BJ (cell line): ENCODE measurements at places on chromosomes 1 and 21.

- no peak for DNase-seq
Measured at GRCh38 chr1:62978741-62979140, 194.8 kb downstream of the ATG4C start.

DNA sequence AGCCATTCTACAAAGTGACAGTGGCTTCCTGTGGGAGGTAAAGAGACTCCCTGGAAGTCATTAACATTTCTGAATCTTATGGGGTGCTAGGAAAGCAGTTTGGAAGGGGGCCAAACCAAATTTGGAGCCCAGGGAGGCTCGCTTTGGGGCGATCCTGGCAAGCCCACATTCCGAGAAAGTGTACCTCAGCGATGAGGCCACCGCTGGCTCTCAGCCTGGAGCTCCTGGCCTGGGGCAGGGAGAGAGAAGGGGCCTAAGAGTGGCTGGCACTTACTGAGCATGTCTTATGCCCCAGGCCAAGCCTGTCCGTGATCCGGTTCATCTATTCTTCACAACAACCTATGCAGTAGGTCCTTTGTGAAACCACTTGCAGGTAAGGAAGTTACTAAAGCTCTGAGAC lies 98.8 kb downstream of the CCDC185 start:
- no peak for DNase-seq

- DNase-seq = no peak
Measured at GRCh38 chr1:36320767-36321118, 2.7 kb downstream of the EVA1B start.

GRCh38 chr1:32869923-32870614 lies 643 bp downstream of the FNDC5 start:
- no peak for DNase-seq

- DNase-seq = no peak
Measured at GRCh38 chr1:156931974-156932710, 11.7 kb downstream of the LRRC71 start.

DNA sequence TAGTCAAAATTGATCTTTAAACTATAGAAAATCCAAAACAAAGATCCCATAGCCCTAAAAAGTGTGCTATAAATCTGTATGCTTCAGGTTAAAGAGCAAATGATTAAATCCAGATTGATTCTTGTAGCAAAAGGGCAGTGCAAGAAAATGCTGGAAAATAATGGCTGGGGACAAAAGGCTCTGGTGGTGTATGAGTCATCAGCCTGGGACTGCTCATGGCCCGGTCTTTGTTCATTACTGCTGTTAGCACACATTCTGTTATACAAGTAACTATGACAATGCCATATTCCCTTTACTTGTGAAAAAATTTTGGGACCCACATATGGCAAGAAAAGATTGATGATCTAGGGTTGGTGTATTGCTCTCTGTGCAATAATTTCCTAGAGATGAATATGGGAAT lies 89.1 kb downstream of the RWDD3 start:
- no peak for DNase-seq

GRCh38 chr1:57115030-57115614 lies 149.3 kb upstream of the C8B start:
- no peak for DNase-seq

DNA sequence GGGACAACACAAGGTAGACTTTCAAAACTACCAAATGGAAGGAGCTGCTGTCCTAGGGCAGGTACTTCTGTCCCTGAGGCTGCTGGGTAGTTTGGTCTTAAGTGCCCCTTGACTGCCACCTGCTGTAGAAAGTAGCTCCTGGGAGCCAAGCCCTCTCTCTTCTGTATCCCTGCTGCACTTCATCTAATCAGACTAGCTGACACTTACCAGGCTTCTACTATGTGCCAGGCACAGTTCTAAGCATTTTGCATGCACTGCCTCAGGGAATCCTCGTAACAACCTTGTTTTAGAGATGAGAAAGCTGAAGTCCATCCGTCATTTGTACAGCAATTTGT lies 15.9 kb upstream of the SRSF4 start:
- DNase-seq = no peak

DNA sequence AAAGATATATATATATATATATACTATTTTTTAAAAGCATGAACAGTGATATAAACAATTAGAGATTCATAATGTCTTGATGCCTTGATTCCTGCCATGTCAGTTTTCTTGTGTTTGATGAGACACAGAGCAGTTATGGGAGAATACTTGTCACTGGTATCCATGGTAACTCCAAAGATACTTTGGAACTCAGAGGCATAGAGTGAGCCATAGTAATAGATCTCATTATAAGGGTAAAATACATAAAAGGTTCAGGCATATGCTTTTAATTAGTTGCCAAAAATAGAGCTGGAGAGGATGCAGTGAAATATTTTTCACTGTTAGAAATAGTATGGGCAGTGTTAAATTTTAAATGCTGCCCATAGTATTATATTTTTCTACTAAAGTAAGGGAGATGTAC lies 134.1 kb downstream of the SYT14 start:
- DNase-seq = peak; percentile 32

DNA sequence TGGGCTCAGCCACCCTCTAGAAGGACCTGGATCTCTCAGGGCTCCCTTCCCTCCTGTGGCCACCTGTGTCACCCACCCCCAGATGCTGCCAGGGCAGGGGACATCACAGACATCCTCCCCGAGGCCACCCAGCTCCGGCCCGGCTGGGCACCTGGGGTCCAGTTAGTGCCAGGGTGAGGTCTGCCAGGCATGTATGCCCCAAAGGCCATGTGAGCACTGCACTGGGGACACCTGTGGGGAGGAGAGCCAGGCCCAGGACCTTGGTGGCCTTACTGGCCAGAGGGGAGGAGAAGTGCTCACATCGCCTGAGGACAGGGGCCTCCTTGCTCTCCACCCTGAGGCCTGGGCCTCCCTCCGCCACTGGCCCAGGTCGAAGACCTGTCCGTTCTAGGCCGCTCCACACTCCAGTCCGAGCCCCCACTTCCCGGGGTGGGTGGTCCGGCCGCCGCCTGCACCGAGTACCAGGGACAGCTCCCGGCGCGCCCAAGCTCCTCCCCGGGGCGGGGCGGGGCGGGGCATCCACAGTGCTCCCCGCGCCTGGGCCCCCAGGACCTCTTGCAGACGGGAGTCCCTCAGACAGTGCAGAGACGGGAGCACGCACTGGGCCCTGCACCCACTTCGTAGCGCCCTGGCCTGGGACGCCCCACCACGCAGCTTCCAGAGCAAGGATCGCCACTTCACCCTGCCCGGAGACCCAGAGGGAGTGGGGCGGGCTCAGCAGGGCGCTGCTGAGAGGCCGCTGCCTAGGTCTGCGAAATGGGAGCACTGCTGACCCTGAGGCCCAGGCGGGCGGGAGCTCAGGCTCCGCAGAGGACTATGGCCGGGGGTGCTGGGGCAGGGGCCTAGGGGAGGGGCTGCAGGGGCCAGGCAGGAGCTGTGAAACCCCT lies 34.3 kb upstream of the CCDC27 start:
- no peak for DNase-seq

DNA sequence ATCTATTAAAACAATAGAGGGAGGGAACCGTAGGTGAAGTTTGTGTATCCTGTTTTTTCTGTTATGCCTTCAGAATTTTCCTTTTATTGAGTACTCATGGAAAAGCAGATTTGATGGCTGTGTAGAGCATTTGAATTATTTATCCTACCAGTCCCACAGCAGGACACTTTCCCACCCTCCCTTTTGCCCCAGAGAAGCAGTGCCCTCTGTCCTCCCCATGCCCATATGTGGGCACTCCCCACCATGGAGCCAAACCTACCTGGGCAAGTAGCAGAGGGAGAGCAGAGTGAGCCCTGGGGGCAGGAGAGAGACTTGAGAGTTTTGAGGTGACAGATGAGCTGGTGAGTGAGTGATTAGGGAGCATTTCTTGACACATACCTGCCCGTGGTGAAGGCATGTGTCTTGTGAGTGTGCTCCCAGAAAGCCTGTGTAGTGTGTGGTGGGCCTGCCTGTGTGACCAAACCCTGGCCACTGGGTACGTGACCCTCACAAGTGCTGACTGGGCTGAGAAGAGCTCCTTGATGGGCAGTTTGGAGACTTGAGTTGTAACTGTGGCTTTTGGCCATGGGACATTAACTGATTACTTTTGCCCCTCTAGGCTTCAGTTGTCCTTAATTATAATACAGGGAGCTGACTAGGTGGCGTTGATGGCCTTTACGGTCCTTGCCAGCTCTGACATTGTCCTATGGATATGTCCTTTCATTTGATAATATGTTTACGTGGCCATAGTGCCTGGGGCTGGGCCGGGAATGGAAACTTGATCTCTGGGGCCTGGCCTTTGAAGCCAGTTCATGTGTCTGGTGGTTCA lies 3.6 kb downstream of the PSEN2 start:
- DNase-seq = no peak

DNA sequence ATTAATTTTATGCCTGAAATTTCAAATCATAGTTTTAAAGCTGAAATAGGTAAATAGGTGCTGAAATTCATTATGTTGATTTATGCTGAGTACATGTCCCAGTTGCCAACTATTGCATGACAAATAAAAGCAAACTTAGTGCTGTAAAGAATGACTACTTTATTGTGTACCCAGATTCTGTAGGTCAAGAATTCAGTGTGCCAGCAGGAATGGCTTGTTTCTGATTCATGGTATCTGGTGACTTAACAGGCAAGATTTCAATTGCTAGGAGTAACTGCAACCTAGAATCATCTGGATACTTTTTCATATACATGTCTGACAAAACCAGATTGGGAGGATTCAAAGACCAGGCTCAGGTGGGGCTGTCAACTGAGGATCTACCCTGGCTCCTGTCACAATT lies 678.4 kb upstream of the ADAMTS5 start:
- no peak for DNase-seq

DNA sequence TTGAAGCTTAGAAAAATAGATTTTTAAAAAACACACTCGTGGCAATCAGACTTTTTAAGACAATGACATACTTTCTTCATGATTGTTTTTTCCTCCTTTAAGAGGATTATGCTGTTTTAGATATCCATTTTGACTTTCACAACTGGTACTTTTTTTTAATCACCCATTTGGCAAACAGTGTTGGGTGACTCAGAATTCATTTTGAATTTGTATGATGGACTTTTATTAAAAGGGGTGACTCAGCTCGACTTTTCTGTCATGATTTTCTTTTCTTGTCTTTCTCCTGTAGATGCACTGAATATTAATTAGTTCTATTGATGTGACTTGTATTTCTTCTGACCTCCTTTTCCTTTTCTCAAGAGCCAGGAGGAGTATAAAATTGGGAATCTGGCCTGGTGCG lies 44.7 kb downstream of the FMN2 start:
- peak; percentile 43 for DNase-seq

DNA sequence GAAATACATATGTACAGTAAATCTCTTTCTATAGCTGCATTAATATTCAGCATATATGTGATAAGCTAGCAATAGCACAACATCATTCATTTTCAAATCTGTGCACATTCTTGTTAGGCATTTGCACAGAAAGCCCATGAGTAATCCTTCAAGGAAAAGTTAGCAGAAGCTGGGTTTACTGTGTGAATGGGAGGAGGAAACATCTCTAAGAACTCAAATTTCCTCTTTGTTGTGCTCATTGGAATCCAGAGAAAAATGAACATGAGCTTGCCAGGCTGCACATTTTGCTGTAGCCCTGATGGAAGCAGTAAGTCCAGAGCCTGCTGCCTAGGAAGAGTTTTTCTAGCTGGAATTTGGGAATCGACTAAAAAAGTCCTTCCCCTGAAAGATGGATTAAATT lies 214.2 kb upstream of the FOXD3 start:
- DNase-seq = no peak

- DNase-seq = no peak
Measured at GRCh38 chr21:25179116-25179515, 428.2 kb downstream of the MRPL39 start.

- DNase-seq = no peak
Measured at GRCh38 chr1:223621312-223621734, 44.2 kb downstream of the CAPN8 start.

DNA sequence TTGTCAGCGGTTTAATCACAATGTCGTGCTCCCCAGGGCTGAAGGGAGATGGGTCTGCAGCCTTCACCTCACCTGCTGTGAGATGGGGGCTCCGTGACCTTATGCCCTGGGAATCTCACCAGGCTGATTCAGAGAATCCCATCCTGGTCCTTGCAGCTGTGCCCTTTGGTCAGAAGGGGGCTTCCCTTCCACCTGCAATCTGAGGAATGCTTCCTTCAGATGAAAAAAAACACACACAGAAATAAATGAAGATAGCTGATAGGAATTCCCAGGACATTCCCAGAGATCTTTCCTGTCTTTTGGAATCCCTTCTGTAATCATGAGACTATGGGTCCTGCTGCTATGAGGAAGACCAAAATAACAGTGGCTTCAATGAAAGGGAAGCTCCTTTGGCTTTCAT lies 127.0 kb upstream of the VAMP3 start:
- no peak for DNase-seq

DNA sequence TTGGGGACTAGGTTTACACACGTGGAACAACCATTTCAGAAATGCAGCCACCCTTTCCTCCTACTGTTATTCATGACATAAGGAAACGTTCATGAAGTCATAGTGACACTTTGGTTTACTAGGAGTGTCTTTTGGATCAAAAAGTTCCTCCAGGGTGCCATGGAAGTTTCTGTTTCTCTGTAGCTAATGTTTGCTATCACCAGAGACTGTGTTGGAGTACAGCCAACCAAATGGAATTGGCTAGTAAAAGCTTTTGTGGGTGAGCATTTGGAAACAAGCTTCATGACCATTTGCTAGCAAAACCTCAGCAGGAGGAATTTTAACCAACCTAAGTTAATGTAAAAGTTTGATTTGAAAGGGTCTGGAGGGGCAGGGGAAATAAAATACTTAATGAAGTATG lies 43.9 kb upstream of the ADGRL2 start:
- DNase-seq = no peak

DNA sequence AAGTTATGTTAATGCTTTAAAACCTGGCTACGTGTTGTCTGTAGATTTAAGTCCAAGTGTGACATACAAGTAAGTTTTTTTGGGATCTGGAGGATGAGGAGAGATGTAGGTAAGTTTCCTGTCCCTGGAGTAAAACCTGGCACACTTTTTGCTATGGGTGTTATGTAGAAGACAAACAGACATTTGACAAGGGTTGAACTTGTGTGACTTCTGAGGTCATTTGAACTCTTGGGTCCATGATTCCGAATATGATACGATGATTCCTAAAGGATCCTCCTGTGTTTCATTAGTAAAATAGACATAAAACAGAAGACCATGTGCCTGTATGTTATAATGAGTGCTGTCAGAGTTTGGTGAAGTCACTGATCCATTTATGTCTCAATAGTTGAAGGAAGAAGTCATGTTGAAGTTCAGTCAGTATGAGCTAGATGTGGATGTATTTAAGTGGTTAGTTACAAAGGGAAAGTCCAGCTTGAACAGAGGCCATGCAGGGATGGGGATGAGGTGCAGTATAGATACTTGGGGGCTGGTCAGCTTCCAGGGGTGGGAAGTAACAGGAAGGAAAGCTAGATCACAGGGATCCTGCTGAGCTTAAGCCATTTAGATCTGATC lies 44.3 kb downstream of the ARID1A start:
- DNase-seq = no peak

GRCh38 chr1:167728818-167729410 lies 7.1 kb downstream of the MPZL1 start:
- DNase-seq = no peak

- DNase-seq = peak; percentile 56
Measured at GRCh38 chr21:28636752-28637691, 355.7 kb downstream of the LTN1 start.

- no peak for DNase-seq
Measured at GRCh38 chr21:16418226-16418625, 688.4 kb downstream of the USP25 start.
